Common myeloid progenitor, CD34-positive (primary cell): ENCODE measurements at places on chromosomes 3 and 15.
A peak's percentile ranks its signal among the peaks of the same experiment; 100 is the strongest.

DNA sequence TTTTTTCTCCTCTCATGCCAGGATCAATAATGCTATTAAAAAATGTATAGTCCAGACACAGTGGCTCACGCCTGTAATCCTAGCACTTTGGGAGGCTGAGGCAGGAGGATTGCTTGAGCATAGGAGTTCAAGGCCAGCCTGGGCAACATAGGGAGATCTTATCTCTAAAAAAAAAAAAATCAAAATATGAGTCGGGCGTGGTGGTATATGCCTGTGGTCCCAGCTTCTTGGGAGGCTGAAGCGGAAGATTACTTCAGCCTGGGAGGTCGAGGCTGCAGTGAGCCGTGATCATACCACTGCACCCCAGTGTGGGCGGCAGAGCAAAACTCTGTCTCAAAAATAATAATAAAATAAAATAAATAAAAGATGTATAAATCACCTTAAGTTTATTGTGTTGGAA is 75.4 kb downstream of the WWTR1 start:
- no peak for DNase-seq

- no peak for DNase-seq
Measured at GRCh38 chr3:197427021-197427420, 128.6 kb upstream of the DLG1 start.

- DNase-seq = no peak
Measured at GRCh38 chr3:144272680-144273079, 301.1 kb downstream of the DIPK2A start.

GRCh38 chr3:81793410-81793809 is 32.0 kb upstream of the GBE1 start:
- no peak for DNase-seq

DNA sequence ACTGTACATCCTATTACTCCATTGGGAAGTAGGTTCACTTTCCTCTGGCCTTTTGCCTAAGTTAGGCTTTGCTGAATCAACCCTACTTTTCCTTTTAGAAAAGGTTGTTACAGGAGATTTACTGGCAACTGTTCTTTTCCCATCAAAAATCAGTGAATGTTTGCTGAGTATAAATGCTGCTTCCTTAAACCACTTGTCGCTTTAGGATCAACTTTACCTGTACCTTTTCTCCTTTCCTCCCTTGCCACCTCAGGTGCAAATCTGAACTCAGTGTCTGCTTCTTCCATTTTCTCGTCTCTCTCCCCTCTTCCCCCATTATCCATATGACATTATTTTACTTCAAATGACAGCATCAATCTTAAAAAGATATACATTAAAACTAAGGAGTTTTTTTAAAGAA is 69.5 kb upstream of the GOLGA6B start:
- no peak for DNase-seq

GRCh38 chr15:89820666-89821611 is 6.3 kb upstream of the ANPEP start:
- DNase-seq = peak; percentile 79

- DNase-seq = no peak
Measured at GRCh38 chr3:40765884-40766283, 241.1 kb downstream of the ZNF621 start.

- no peak for DNase-seq
Measured at GRCh38 chr3:137061186-137061585, 103.4 kb downstream of the IL20RB start.

DNA sequence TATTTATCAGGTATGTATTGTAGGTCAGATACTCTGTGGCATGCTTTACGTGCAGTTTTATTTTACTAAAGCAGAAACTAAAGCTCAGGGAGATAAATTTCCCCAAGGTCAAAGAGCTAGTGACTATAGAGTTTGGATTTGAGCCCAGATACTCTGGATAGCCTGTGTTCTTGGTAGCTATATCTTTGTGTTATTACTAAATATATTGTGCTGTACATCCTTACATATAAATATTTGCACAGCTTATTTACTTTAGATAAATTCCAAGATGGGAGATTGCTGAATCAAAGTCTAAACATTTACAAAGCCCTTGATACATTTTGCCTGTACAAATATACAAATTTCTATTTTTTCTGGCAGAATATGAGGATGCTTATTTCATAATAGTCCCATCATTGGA is 660.9 kb upstream of the NAALADL2 start:
- no peak for DNase-seq

GRCh38 chr15:31302778-31303725 is 23.6 kb upstream of the KLF13 start:
- DNase-seq = peak; percentile 31

- DNase-seq = no peak
Measured at GRCh38 chr3:143252931-143253330, 133.4 kb downstream of the CHST2 start.

DNA sequence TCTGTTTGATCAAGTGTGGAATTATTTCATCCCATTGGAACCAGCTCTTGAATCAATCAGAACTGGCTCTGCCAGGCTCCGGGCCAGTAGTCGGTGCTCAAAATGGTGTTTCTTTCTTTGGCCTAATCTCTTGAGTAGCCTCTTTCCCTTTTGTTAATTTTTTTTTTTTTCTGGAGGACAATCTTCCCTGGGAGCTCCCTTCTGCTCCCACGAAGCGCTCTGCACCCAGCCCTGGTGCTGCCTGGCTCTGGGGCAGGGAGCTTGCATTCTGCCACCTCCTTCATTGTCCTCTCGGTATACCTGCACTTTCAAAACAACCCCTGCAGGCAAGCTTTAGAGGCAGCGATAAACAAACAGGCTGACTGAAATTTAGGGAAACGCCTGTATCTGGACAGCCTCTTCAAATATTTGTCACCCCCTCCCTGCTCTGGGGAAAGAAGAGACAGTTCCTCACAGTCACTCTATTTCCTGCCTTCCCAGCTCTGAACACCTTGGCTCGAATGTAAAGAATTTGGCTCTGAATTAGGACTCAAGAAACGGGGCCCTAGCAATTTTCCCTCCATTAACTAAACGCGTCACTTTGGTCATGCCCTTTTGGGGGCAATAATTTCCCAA is 1.1 kb upstream of the THSD4 start:
- DNase-seq = no peak

DNA sequence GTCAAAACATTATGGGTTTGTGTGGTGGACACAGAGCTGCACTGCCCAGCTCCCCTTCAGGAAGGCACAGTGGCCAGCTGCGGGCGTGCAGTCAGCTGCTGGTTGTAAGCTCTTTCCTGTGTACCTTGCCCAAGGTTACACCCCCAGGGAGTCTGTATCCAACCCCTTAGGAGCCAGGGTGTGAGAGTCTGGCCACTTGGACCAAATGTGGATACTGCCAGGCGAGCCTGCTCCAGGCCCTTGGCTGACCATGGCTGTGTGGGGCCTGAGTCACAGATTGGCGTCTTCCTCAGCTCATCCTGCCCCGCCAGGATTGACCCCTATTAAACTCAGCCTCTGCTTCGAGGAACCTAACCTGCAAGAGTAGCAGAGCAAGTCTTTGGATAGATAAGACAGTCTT is 56.9 kb downstream of the ABHD5 start:
- no peak for DNase-seq

GRCh38 chr15:52230073-52230472 is 38.9 kb upstream of the GNB5 start:
- DNase-seq = no peak

- DNase-seq = no peak
Measured at GRCh38 chr3:60240492-60240891, 1010.8 kb downstream of the FHIT start.

DNA sequence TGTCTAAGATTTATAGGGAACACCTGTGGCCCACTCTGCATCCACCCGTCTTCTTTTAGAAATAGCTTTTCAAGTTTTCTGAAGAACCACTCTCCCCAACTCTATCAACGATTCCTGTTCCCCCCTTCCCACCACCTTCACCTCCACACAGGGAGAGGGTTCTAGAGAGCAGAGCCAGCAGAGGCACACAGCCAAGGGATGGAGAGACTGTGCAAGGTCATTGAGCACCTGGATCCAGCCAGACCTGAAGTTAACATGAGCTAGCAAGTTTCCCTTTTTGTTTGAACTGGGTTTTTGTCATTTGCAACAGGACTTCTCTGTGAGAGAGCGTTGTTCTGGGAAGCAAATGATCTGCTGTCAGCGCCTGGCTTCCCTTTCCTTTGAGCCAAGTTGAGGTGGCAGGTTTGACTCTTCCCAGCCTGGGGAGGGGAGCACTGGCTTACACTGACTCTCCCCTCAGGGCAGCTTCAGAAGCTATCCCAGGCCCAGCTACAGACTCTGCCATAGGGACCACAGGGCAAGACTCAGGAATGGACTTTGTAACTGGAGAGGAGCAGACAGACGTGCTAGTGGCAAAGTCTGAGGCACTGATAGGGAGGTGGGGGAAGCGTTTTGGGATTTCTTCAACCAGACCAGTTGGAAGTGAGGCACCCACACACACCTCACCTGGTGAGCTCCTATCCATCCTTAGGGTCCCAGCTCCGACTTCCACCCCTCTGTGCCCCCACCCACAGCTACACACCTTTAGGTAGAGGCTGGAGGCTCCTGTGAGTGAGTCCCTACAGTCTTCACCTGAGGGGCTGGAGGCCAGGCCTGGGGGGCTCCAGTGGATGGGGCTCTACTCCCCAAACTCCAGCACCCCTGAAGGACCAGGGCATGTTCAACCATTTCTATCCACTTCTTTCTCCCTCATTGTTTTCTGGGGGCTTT is 19.4 kb upstream of the PLXNA1 start:
- no peak for DNase-seq

DNA sequence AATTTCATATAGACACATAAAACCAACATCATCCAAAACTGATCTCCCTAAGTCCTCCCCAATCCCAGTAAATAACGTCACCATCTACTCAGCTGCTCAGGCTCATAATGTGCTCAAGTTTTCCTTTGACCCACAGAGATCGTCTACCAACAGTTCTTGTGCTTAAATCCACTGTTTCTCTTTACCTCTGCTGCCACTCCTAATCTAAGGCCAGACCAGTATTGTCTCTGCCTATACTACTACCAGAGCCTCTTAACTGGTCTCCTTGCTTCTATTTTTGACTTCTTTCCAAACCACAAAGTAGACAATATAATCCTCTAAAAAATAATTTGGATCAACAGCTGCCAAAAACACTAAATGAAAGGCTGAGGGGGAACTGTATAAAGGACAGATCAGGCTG is 65.3 kb downstream of the CLASP2 start:
- DNase-seq = no peak

GRCh38 chr3:52773361-52774065 is 2.8 kb upstream of the NEK4 start:
- no peak for DNase-seq

DNA sequence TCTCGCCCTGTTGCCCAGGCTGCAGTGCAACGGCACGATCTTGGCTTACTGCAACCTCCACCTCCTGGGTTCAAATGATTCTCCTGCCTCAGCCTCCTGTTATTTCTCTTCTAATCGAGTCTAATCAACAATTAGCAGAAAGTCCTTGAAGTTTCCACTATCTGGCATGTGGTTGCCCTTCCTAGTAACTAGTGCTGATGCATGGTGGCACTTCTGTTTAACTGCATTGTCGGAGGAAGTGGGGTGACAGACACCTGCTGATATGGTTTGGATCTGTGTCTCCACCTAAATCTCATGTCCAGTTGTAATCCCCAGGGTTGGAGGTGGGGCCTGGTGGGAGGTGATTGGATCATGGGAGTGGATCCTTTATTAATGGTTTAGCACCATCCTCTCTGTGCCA is 9.2 kb downstream of the CRTAP start:
- no peak for DNase-seq

GRCh38 chr3:71779674-71780377 is 5.1 kb downstream of the PROK2 start:
- peak; percentile 81 for DNase-seq

DNA sequence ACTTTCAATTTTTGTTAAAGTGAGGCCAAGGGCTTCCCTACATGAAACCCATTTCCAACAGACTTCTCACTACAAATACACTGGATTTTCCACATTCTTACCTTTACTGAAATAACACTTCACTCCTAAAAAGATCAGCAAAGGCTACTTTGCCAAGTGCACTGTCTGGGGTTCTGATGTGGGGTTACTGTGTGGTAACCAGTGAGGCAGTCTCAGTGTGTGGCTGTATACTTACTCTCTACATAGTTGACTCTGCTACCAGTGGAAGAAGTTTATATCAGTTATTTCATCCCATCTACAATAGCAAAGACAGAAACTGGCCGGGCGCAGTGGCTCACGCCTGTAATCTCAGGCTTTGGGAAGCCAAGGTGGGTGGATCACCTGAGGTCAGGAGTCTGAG is 5.6 kb downstream of the WDR82 start:
- no peak for DNase-seq

DNA sequence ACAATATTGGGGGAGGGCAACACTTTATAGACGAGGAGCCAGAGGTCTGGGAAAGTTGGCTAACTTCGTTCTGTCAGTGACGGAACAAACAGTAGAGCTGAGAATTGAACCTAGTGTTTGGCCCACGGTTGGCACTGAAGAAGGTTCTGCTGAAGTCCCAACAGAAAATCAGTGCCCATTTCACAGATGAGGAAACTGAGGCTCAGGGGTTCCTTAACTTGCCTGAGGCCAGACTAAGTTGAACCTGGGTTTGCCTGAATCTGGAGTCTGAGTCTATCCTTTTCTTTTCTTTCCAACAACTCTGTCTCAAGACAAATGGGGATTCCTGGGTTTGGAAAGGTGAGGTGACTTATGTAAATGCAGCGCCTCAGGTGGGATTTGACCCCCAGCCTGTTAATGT is 55.1 kb downstream of the SLC6A6 start:
- DNase-seq = no peak

- DNase-seq = no peak
Measured at GRCh38 chr3:143348486-143349327, 229.1 kb downstream of the CHST2 start.

GRCh38 chr15:67092752-67093503 is 27.5 kb downstream of the SMAD3 start:
- DNase-seq = no peak

DNA sequence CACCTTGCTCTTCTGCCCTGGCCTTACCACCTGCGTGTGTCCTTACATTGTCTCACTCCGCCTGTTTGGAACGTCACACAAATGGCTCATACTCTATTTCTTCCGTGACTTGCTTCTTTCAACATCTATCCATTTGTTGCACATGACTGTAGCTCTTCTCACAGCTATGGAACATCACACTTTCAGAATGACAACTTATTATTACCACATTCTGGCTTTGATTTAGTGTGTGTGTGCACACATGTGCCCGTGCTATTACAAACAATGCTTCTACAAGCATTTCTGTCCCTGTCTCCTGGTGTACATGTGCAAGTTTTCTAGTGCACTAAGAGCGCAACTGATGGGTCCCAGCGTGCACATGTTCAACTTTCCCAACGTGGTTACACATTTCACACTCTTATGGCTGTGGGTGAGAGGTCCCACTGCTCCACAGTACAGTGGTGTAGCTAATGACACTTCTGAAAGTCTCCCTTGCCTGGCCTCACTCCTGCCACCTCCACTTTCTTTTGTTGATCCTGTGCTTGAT is 37.8 kb downstream of the PTH1R start:
- DNase-seq = no peak

DNA sequence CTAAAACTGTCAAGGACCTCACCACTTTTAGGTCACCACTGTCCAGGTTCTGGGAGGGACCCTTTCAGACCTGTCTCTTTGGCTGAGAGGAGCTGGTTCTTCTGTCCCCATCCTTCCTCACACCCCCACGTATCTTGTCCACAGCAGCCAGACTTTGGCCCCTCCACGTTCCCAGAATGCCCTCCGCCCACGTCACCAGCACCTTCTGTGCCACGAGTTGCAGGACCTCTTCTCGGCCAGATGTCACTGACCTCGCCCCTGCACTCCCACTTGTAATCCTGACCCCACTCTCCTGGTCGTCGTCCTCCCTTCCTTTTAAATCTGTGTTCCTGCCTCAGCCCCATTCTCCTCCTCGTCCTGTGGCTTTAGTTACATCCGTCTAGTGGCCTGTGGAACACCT is 22.6 kb upstream of the SEC13 start:
- no peak for DNase-seq
